ENCODE measurements at places on chromosomes 12 and 14. TPM values are rescaled to one million over a fixed set of nuclear protein-coding genes. Genes with fewer than 3 reads are reported as not detected.

The TMEM52B gene
- polyA plus RNA-seq: not detected

GRCh38 chr12:51759175-51759574, 89.3 kb downstream of the FIGNL2 start:
- DNase-seq: no peak

The ANKRD33 gene
- polyA plus RNA-seq: 0.42 TPM

The MDP1 gene
- polyA plus RNA-seq: 31.1 TPM

The MANSC4 gene
- not detected for polyA plus RNA-seq

DNA sequence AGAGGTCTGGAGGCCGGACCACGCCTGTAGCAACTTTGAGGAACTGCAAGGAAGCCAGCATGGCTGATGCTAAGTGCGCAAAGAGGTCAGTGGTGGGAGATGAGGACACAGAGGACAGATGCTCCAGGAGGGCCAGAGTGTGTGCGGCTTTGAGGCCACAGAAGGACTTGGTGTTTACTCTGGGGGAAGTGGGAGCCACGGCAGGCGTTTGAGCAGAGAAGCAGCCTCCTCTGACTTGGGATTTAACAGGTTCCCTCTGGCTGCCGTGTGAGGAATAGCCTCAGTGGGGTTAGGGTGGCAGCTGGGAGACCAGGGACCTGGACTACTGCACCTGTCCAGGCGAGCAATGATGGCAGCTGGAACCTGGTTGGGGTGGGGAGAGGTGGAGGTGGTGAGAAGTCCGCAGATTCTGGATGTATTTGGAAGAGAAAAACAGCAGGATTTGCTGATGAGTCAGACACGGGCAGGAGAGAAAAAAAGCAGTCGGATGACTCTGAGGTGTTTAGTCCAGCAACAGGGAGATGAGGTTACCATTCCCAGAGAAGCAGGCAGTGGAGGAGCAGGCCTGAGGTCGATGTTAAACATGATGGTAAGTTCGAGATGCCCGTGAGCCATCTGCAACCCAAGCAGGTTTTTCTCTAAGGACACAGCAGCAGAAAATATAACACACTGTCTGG, 143.5 kb downstream of the SCARB1 start:
- no peak for DNase-seq

DNA sequence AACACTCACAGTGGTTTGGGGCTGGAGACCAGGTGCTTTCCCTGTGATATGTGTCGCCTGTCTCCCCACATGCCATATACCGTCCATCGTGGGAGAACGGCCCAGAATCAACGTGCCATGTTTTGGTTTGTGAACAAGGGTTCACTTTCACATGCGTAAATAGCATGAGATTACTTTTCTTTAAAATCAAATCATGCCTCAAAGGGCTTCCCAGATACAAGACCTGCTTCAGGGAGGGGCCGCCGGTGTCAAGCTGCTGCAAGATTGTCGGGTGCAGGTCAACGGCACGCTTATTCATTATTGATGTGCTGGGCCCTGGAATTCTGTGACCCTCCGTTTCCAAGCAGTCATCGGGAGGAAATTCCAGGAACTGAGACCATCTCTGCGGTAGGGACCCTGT, 145.2 kb upstream of the RTL1 start:
- no peak for DNase-seq

DNA sequence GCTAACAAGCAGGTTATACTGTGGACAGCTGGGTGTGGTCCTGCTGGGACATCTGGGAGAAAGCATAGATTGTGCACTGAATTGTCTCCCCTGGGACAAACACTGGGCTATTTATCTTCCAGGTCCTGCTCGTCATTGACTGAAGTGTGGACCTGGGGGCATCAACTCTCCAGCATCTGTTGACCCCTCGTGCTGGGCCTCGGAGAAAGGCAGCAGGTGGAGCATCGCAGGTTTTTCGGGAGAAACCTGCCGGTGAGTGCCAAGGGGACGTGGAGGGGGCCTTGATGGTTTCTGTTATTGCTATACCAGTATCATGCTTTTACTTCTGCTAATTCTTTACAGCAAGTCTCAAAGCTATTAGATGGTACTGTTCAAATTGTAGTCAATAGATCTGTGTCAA, 81.3 kb downstream of the CPSF2 start:
- DNase-seq: no peak

The GZMB gene
- polyA plus RNA-seq: not detected

The ABHD12B gene
- 56.9 TPM for polyA plus RNA-seq

DNA sequence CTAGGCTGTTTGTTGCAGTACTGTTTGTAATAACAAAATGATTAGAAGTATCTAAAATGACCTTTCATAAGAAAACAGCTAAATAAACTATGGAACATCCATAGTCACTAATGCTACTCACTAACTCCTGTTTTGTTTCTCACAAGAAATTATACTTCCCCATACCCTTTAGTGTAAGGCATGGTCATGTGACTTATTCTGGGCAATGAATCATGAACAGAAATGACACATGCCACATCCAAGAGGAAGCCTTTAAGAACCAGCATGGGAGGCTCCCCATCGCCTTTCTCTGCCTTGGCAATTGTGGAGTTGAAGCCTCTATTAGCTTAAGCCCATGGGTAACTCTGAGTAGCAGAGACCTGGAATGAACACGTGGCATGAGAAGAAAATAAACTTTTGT, 49.3 kb downstream of the KSR2 start:
- no peak for DNase-seq

DNA sequence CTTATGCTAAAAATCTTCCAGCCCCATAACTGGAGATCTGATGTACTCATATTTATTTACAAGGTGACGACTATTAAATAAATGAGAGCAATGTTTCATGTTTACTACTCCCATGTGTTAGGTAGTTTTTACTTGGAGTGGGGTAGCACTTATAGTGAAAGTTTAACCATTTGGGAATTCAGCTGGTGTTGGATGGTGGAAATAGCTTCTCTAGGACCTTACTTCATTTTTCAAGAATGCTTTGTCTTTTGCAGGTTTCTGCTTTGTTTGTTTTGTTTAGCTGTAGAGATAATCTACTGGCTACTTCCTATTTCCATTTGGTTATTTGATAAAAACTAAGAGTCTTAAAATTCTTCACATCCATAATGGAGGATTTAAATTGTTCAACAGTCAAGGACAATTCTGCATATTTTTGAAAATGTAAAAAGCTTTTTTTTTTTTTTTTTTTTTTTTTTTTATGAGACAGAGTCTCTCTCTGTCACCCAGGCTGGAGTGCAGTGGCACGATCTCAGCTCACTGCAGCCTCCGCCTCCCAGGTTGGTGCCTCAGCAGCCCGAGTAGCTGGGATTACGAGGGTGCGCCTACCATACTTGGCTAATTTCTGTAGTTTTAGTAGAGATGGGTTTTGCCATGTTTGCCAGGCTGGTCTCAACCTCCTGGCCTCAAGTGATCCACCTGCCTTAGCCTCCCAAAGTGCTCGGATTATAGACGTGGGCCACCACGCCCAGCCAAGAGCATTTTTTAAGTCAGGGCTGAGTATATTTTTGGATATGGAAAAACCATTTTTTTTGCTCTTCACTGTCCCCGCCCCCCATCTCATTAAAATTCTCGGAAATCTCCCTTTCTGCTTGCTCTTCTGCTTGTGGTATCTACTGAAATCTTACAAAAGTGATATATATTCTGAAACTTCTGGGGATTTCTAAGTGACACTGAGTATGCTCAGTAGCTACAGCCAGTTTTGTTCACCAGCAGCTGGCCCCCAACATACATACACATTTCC, 1.4 kb upstream of the ABCD2 start:
- no peak for DNase-seq

GRCh38 chr14:97311411-97311810, 514.2 kb downstream of the VRK1 start:
- no peak for DNase-seq

DNA sequence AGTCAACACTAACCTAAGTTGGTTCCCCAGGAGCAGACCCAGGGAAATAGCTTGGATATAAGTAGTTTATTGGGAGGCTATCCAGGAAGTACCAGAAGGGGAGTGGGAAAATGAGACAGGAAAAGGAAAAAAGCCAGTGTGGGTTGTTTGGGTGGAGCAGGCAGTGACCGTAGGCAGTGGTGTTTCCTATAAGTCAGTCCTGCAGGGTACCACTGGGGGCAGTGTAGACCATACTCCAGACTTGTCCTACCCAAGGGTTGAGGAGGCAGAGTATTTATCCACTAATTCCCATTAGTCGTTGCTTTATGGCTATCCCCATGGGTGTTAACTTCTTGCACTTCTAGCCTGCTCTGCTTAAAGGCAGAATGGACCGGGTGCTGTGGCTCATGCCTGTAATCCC, 6.4 kb upstream of the CCDC60 start:
- peak; percentile 79 for DNase-seq

The SERPINA3 gene
- polyA plus RNA-seq: not detected

The OAS1 gene
- not detected for polyA plus RNA-seq

GRCh38 chr12:12008931-12009611, 61.7 kb upstream of the BCL2L14 start:
- DNase-seq: peak; percentile 86

DNA sequence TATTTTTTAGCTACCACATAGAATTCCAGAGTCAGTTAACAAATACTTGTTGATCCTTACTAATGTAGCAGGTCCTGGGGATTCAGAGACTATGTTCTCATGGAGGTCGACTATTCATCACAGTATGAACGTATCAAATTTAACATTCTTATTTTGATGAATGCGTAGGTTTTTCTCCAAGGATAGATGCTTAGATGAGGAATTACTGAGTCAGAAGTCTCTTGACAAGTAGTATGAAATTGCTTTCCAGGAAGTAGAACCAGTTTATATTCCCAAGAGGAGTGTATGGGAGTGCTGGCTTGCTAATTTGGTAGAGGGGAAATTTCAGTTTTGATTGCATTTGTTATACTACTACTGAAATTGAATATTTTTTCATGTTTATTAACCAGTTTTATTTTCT, 42.8 kb upstream of the CRADD start:
- DNase-seq: no peak

Measured in GM23338 (cell line).